ENCODE measurements at places on chromosomes 6 and 20. TPM values are rescaled to one million over a fixed set of nuclear protein-coding genes. Genes with fewer than 3 reads are reported as not detected.

- peak; percentile 85 for DNase-seq
Measured at GRCh38 chr20:55216525-55217242, 741.3 kb downstream of the DOK5 start.

The PEX6 gene
- 12.9 TPM for total RNA-seq

GRCh38 chr6:39599973-39600372, 125.2 kb downstream of the KIF6 start:
- DNase-seq, result no peak

DNA sequence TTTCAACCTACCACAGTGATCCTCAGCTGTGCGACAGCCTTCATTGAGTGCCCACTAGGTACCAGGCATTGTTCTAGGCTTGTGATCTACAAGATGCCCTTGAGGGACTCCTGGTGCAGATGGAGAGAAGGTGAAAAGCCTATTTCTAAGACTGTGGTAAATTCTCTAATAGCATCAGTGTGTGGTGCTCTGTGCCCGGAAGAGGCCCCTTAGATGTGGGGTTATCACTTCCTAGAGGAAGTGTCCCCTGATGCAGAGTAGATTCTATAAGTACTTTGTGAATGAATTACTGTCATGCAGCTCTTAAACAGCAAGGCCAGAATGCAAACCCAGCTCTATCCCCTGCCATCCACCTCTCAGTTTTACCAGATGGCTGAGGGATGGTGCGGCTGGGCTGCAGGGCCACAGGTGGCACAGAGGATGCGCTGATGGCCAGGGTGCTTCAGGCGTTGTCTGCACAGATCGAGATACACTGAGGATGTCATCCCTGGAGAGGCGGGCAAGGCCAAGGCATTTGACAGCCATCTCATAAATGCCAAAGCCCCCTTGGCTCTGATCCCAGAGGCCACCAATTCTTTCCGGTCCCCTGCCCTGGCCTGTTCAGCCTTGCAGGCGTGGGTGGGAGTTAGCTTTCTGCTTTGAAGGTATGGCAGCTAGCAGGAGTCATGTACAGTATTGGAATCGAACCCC, 96.7 kb downstream of the TOX2 start:
- DNase-seq, result no peak

The SPATA25 gene
- 0.99 TPM for total RNA-seq

GRCh38 chr20:33263784-33264183, 19.2 kb upstream of the BPIFB1 start:
- DNase-seq, result no peak

DNA sequence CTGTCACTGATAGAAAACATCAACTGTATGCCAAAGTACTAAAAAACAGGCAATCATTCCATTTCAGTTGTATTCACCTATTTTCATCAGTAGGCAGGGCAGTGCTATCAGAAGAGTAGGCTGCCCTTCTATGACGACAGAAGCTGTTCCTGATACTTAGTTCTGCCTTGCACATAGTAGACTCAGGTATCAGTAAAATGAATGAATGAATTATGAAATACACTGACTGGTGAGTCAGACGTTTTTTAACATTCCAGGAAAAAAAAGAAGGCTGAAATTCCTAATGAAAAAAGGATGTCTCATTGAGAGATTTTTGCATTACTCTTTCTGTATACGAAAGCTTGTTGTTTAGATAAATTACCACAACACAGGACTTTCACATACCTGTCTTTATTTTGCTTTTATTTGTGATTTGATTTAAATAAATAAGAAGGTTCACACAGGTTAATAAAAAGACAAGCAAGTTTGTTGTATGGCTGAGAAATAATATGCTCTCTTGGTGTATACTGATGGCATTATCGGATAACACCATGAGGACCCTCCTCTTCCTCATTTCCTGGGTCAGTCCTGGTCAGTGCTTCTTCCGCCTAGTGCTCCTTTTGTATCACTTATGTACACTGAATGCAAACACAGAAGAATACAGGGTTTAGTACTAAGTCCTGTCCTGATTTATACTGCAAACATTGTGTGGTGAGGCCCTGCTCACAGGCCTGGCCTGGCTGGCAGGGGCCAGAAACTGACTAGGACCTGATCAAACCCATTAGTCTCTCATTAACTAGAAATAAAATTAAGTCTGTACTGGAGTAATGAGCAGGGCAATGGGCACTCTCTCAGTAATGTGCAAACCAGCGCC, 39.4 kb upstream of the SPDEF start:
- peak; percentile 64 for DNase-seq

The DCDC2 gene
- total RNA-seq, result 0.17 TPM

Measured in mammary epithelial cell (primary cell).